SHP77 (cell line): ENCODE measurements at places on chromosomes 12 and 14.

DNA sequence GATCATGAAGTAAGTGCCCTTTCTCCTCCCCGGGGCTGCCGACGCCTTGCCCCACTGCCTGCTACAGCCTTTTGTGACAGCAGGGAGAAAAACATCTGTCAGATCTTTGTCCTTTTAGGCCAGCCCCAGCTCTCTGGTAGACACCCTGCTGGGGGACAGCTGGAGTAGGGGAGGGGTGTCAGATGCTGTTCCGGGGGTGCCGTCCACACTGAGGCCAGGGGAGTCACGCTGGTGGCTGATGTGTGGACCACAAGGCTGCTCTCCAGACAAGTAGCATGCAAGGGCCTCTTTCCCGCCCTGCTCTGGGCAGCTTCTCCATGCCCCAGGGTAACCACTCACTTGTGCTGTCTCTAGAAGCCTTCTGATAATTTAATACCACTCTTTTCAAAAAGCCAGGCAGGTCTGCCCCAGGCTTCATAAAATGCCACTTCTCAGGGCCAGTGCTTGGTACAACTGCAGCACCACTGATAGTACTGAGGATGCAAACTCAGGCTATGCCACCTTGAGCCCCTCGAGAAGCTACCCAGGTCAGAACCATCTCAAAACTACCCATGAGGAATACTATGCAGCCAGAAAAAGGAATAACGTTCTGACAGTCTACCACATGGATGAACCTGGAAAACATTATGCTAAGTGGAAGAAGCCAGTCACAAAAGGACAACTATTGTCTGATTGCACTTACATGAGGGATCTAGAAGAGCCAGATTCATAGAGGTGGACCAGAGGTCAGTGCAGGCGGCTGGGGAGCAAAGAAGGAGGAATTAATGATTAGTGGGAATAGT lies 66.0 kb upstream of the RIN3 start:
- DNase-seq, result no peak

DNA sequence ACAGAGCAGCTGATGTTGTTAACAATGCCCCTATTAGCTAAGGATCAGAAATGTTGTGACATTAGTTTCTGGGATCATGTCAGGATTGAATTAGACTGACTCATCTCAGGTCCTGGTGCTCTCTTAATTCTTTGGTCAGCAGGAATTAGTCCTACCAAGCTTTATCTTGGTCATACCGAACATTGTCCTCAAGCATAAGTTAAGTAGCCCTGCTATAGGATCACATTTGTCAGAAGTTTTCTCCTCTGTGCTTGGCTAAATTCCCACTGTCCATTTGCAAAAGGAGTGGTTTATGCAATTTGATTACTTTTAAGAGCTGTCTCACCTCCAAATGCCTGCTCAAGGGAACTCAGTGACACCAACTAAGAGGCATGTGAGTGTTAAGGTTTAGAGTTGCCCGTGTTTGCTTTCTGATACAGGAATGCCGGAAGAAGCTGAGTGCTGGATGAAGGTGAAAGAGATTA lies 48.4 kb upstream of the IFNG-AS1 start:
- DNase-seq, result no peak

DNA sequence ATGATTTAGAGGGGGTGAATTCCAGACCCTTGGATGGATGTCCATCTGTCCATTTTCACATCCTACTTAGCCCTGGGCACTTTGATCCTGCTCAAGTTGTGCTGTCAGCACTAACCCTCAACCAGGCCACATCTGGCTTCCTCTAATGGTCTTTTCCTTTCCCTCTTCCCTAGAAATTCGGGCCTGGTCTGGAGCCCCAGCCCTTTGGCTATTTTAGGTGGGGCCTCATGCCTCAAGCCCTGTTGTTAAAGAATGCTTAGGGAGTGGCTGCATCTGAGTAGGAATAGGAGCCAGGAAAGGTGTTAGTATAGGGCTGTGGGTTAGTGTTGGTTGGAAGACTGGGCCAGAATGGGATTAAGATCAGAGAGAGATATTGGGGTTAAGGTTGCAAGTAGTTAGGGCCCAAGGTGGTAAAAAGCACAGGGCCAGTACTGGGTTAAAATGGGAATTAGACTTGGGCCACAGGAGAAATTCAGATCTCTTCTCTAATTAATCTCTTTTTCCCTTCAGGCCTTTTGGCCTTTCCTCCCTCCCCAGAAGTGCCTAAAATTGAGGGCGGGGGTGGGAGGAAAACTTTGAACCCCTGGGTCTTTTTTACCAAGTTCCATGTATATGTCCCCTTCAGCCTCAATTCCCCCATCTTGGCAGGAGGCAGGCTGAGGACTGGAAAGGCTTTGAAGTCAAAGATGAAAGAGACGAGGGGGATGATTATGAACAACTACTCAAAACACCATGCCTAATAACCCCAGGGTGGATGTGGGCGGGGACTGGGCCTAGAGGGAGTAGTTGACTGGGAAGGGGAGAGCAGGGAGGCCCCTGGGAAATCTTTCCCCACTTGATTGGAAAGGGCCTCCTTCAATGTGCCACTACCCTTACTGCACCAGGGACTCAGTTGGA lies 4.0 kb upstream of the ZNF385A start:
- DNase-seq, result no peak

GRCh38 chr14:74133833-74134481 lies 49.2 kb downstream of the LIN52 start:
- DNase-seq, result no peak

DNA sequence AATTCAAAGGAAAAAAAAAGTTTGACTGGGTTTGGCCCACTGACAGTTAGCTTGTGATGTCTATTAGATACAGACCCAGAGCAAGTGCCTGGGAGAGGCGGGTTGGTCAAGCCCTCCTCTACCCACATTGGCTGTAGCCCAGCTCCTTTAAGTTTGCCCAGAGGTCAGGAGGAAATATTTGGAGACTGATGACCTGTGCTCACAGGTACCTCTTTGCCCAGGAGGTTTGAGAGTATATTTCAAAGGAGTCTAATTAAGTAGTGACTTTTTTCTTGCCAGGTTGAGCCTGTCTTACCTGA lies 21.8 kb upstream of the PDE1B start:
- no peak for DNase-seq
